ENCODE measurements at places on chromosomes 7 and 10. TPM values are rescaled to one million over a fixed set of nuclear protein-coding genes. Genes with fewer than 3 reads are reported as not detected.

DNA sequence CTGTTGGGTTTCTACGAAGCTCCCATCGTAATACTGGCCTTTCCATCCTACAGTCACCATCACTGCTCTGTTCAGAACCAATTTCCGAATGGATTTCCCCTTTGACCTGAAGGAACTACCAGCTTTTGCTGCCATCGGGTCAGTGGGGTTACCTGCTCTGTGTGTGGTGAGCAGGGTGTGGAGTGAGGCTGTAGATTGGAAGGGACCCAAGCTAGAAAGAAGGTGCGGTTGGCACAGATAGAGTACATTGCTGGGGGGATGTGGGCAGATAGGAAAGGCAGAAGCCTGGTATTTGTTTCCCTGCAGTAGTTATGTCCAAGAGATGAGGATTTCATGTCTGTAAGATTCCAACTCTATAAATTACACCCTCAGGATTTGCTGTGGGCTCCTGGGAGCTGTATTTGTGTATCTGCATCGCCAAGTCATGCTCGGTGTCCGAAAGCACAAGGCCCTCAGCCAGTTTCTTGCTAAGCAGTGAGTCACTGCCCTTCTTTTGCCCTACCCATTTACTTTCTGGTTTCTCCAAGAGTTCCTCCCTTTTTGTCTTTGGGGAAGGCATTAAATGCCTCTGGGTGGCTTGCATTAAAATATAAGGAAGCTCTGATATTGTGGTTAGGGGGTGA, 15.4 kb downstream of the CLCN1 start:
- DNase-seq = no peak

GRCh38 chr10:12531305-12532220, 182.2 kb downstream of the CAMK1D start:
- DNase-seq = no peak

POLR3A gene
- 37.6 TPM for total RNA-seq

ZWINT gene
- total RNA-seq = 101 TPM

SPDYE6 gene
- total RNA-seq = not detected

- DNase-seq = no peak
These were observed 183.7 kb upstream of the ANK3 start for GRCh38 chr10:60573336-60573735.

GRCh38 chr7:99679400-99680191, at the start of gene CYP3A5:
Gene CYP3A5, minus strand, starts transcription at chr7:99679996. Its CDS starts 100 bp downstream, at chr7:99679896.
- no peak for DNase-seq

- no peak for DNase-seq
These were observed 33.9 kb downstream of the ZWINT start for GRCh38 chr10:56327118-56327517.

DNA sequence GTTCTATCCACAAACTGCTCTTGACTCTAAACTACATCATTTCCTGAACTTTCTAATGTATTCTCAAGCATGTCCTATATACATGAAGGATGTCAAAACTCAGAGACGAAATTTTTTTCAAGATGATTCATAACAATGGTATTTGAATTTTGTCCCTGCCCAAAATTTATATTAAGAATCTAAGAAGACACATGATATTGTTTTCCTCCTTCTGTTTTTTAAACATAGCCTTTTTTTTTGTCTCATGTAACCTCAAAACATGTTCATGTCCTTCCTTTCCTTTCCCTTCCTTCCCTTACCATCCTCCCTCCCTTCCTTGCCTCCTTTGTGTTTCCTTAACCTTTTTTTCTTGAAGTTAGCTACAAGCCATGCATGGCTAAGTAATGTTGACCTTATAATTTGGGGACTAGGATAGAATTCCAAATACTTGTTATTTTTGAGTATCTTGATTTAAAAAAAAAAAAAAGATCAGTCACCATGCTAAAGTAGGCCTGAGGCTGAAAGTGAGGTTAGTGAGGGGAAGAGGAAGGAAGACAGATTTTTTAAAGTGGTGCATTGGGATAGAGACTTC, 163.0 kb downstream of the SUGCT start:
- no peak for DNase-seq

DNA sequence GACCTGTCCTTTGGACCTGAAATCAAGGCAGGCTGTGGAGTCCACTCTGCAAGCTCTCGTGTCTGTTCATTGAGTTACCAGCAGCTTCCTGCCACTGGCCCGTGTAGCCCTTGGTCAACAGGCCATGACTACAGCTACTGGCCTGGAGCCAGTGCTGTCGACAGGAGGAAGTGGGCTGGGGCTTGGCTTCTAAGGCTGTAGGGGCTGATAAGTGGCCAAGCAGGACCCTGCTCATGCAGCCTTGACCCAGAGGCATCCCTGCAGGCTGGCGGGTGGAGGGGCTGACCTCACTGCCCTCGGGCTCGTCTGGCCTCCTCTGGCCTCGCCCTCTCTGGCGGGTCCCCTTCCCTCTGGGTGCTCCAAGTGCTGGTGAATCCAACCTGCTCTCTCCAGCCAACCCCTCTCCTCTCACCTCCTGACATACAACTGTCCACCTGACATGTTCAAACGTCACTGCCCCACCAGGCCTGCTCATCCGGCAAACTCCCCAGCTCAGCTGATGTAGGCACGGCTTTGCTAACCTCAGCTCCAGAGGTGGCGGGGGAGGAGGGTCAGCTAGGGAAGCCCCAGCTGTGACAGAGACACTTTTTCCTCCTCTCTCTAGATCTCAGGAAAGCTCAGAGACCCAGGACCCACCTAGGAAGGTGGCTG, 188.6 kb upstream of the LYZL2 start:
- no peak for DNase-seq
